ENCODE measurements at places on chromosomes 4 and X.

DNA sequence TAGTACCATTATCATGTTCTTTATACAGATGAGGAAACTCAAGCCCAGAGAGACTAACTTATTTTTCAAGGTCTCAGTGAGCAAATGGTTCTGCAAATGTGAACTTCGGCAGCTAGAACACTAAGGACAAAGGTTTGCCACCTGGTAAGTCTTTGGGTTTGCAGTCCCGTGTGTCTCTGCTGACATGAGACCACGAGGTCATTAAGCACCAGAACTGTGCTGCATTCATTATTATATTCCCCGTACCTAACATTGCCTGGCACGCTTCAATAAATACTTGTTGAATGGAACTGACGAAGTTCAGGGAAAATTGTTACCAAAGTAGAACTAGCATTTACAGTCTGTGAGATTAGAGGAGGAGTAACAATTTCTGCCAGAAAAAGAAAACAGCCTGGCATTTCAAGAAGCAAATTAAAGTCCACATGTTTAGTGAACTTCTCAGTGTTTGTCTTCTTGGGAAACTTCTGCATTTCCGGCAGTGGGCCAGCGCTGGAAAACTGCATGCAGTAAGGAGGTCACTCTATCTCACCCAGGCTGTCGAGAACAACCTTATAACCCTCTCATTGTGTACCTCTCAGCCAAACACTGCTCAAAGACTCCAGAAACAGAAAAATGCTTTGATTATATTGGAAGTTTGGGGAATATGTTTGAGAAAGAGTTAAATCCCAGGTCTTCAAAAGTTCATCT, 67.4 kb upstream of the CPEB2 start:
- DNase-seq = no peak

DNA sequence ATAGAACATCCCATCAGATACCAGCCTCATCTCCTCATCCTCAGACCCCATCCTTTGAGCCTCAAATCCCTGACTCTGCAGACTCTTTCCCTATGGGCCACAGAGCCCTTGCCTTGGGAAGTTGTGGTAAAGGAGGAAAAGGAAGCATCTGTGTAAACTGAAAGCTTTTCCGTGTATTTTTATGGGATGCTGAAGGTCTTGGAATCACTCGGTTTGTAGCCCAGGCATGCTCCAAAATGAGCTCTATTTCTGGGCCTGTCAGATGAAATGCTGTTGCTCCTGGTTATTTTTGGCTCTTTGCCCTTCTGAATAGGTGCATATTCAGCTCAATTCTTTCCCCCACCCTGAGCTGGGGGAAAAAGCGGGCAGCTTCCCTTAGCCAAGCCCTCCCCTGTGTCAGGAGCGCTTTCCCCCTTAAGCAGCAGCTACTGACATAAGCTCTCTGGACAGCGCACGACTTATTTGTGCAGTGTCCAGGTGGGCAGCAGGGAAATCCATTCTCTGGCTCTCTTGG, 5.0 kb upstream of the SEL1L3 start:
- no peak for DNase-seq

DNA sequence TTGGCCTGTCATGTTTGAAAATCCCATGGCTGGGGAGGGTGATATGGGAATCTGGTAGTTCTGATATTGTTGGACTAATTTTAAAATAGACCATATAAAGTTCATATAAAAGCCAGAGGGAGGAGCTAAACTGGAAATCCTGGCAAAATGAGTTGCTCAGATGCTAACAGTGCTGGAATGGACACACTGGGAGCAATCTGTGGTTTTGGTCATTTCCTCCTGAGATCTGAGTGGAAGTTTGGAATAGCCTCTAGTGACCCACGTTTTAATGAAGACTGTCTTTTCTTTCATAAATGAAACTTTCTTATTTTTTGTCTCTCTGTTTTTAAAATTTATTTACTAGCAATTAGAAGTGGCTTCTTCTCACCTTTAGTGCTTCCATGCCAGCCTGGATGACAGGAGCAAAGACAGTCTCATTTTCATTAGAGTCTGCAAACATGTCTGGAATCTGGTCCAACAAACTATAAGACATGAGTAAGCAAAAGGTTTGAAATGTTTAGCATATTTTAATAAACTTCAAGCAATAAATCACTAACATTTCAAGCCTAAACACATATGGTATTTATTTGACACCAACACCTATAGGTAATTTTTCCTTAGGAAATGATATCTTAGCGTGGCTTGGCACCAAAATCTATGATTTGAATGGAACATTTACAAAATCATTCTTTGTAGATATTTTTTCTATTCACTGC, 66.6 kb downstream of the METTL14 start:
- DNase-seq = no peak

DNA sequence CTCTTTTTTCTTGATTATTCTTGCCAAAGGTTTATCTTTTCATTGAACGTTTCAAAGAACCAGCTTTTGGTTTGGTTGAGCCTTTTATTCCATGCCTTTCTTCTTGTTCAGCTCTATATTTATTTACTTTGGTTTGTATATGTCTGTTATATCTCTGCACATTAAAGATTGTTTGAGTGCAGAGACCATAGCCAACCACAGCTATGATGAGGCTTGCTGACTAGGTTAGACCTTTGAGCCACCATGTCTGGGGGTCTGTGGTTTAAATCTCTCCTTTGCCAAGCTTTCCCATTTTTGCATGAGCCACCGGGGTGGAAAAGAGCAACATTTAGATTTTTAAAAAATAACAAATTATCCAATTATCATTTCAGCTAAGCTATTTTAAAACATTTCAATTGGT, 96.1 kb downstream of the NHS start:
- DNase-seq = no peak

- no peak for DNase-seq
These were observed 1080.9 kb upstream of the IGFBP7 start for GRCh38 chr4:58191109-58191508.

DNA sequence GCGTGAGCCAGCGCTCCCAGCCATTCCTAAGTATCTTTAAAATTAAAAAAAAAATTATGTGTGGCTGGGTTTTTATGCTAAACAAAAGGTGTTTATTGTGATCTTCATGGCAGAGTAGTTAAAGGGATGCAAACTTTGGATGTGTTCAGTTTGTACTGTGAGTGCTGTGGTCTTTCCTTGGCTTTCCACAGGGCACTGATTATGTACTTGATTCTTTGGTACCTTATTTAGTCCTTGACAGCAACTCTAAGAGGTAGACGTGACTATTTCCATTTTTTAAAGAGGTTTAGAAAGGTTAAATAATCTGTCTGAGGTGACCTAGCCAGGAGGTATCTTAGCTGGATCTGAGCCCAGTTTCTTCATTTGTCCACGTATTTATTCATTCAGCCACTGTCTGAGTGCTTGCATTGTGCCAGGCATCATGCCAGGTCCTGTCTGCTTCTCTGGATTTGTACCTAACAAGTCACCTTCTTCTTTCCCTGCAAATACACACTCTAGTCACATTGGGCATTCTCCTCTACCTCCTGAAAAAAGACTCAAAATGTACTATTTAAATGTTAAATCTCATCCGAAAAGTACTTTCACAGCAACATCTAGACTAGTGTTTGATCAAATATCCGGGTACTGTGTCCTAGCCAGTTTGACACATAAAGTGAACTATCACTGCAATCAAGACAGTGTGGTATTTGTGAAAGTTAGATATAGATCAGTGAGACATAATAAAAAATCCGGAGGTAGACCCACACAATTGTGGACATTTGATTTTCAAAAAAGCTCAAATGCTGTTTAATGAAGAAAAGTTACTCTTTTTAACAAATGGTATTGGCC, 31.5 kb downstream of the WWC2 start:
- peak; percentile 86 for DNase-seq

GRCh38 chr4:56821381-56822243, at the start of gene SPINK2:
Gene SPINK2 (minus strand): TSS chr4:56821701. CDS start chr4:56821662, 39 bp downstream.
- peak; percentile 25 for DNase-seq

DNA sequence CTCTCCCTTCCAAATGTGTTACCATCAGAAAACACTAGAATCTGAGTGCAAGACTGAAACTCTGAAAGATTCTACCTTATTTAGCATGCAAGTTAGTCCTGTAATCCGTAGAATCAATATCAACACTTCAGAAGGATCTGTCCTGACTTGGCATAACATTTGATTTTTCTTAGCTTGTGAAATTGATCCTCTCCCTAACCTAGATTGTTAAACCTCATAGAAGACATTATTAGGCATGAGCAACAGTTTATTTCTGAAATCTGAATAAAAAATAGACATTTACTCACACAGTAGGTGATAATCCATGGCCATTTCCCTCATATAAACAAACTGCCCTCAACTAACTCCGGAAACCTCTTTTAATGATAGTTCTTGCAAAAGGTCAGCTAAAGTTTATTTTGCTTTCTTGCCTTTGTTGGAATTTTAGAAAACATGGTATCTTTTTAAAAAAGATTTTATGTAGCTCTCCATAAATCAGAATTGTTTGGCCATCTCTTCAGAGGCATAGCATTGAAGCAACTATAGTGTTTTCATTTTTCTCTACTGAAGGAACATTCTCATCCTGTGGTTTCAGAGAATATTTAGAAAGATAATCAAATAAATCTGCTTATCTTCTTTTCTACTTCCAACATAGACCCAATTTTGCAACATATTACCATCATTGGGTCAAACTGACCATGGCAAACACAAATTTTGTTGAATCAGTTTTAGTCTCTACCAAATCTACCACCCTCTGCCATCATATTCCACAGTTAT, 38.5 kb upstream of the PDLIM5 start:
- DNase-seq = no peak

DNA sequence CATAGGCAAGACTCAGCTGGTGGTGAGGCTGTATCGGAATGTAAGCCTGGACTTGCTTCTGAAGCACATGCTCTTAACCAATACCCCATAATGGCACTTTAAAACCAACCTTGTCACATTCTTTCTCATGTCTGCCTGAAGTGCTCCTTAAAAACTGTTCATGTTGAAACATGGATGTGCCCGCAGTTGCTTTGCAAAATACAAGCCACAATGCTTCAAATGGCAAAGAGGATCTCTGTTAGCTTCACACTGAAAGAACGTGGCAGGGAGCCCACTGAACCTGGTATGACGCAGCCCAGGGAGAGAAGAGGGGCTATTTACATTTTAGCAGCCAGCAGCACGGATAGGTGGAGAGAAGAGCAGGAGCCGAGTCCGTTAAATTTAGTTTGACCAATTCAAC, 29.3 kb downstream of the SOD3 start:
- DNase-seq = no peak

Data from NCI-H2029 treated with DMSO at 0.1 percent for 48 hours (cell line).